ENCODE measurements at places on chromosomes 1 and 21.

DNA sequence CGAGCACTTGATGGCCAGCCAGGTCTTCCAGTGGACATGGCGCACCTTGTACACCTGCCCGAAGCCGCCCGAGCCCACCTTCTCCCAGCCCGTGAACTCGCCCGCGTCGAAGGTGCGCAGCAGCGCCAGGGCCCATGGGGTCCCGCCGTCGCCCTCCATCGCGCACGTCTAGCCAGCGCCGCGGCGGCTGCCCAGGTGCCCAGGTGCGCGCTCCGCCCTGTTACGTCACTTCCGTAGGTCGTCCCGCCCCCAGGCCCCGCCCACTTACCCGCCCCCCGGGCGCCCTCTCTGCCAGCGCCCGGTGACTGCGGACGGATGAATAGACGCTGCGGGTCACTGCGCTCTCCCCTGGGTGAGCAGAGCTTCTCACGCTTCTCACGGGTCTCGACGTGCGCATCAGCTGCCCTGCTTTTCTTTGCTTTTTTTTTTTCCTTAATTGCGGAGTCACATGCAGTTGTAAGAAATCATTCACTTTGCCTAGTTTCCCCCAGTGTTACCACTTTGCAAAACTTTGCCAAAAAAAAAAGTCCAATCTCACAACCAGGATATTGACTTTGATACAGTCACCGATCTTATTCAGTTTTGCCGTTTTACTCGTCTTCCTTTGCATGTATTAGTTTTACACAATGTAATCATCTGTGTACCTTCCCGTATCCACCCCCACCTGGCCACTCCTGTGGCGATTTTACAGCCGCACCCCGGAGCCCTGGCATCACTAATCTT is at the start of gene RIPK4:
TSS of gene RIPK4 (minus strand) at position 170 of the 723 bp plus-strand sequence. CDS start at position 159, 11 bp downstream.
- peak; percentile 47 for DNase-seq

GRCh38 chr1:55353707-55354620 is 138.8 kb upstream of the USP24 start:
- no peak for DNase-seq

DNA sequence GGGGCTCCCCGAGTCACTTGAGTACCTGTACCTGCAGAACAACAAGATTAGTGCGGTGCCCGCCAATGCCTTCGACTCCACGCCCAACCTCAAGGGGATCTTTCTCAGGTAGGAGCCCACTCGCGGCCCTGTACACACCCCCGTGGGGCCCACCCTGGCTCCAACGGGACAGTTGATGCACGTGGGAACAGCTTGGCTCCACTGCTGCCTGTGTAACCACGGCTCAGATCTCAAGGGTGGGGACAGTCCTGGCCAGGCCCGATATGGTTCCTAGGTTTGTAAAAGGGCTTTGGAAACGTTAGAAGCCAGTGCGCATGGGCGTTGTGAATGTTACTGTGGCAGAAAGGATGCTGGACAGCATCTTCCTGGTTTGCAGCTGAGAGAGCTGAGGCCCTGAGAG is 18.8 kb downstream of the PODN start:
- no peak for DNase-seq

DNA sequence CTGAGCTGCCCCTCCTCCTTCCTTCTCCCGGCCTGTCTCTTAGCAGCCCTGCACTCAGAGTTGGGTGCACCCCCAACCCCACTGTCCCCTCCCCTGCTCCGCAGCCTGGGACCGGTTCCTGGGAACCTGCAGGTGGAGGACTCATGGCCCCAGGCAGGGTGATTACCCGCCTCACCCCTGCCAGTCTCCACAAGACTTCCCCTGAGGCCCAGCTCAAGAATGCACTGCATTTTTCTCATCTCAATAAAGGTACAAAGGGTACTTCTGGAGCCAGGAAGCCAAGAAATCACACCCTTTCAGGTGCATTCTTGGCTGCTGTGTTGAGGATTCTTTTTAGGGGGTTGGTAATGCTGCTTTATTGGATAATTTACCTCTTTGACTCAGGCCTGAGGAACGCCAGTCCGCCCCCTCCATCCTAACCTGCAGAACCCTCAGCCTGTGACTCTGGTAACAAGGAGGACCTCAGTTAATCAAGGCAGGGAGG is 126.3 kb upstream of the TMPRSS2 start:
- DNase-seq: no peak

- no peak for DNase-seq
Measured at GRCh38 chr21:18620436-18620835, 216.9 kb upstream of the TMPRSS15 start.

- peak; percentile 66 for DNase-seq
Measured at GRCh38 chr1:52127181-52128180, 14.4 kb upstream of the ZFYVE9 start.

- peak; percentile 22 for DNase-seq
Measured at GRCh38 chr1:28062806-28063205, 25.6 kb downstream of the EYA3 start.

- peak; percentile 23 for DNase-seq
Measured at GRCh38 chr1:239218301-239218700, 168.1 kb upstream of the CHRM3 start.

DNA sequence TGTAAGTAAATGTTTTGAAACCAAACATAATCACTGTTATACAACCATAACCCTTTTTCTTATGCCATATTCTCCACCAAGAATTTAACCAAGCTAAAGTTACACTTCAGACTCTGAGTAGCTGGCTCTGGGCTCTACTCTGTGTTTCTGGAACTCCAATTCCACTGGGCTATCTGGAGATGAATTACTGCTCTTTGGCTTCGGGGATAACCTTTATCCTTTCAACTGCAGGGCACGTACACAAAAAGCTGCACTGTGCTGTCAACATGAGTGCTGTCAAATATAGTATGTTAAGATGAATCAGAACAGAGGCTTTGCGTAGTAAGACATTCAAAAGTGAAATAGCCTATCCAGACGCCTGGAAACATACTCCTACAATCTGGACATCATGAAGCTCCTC is 500.6 kb downstream of the LTN1 start:
- DNase-seq: no peak

- no peak for DNase-seq
Measured at GRCh38 chr1:110477967-110478640, 27.2 kb downstream of the PROK1 start.

All from EL (cell line).